ENCODE measurements at places on chromosomes 7 and 10.

GRCh38 chr10:104308439-104308903 is 29.8 kb downstream of the ITPRIP start:
- DNase-seq = no peak

- no peak for DNase-seq
Observed at GRCh38 chr7:31310321-31310935, 30.1 kb downstream of the NEUROD6 start.

DNA sequence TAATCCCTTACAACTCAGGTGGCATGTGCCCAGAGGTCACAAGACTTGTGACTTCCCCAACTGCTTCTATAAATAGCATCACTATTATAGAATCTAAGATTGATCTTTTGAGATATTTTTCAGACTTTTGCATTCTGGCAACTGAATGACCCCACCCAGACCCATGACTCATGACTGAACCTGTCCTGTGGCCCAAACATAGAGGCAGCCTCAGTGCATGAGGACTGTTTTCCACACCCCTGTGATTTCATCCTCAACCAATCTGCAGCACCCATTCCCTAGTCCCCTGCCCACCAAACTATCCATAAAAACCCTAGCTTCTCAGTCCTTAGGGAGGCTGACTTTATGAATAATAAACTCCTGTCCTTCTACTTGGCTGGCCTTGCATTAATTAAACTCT is 84.5 kb downstream of the MICU1 start:
- no peak for DNase-seq

GRCh38 chr10:113915540-113915939 is 61.1 kb downstream of the NHLRC2 start:
- DNase-seq = no peak

GRCh38 chr10:95467162-95467599 is 94.0 kb downstream of the SORBS1 start:
- no peak for DNase-seq

DNA sequence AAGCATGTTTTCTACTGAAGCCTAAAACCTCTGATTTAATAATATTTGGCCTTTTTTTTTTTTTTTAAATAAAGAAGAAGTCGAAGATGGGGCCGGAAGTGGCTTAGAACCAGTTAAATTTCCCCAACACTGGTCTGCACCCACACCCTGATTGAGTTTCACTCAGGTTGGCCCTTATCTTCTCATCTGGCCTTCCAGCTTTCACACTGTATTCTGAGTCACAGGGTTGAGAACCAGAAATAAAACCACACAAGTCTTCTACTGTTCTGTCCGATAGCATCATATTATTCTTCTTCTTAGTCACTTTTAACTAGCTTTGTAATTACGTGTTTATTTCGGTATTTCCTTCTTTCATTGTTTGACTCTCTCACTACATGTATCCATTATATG is 9.9 kb downstream of the ZNF365 start:
- DNase-seq = no peak

- DNase-seq = no peak
Observed at GRCh38 chr10:118488710-118489497, 106.5 kb downstream of the PRLHR start.

DNA sequence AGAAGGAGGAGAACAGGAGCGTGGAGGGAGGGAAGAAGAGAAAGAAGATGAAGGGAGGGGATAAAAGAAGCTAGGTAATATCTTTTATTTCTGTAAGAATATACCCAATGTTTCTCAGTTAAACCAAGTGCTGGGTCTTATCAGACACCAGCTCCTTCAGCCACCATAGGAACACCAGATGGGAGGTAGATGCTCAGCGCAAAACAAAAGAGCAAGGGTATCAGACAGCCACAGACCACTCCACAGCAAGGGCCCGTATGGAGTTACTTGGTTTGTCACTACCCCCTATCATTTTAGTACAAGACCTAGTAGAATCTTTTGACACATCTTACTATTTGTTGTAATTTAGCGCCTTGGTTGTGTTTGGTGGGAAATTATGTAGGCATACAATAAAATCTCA is 65.9 kb upstream of the FAM133B start:
- DNase-seq = no peak

- DNase-seq = peak; percentile 67
Observed at GRCh38 chr7:38840736-38841460, 68.1 kb downstream of the VPS41 start.

DNA sequence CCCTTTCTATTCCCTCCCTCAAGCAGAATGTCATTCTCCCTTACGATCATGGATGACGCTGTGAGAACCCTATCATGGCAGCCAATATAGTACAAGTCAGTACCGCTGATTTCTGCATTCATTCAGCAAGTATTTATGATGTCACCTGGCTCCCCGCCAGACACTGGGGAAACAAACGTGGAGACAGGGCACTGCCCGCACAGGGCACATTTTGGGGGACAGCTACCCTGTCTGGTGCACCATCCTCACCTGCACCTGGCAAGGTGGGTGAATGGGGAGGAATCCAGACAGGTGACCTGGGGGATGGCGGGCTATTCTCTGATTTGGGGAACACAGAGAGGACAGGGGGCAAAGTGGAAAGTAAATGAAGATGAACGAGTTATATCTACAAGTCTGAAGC is 28.4 kb downstream of the MKI67 start:
- no peak for DNase-seq

- no peak for DNase-seq
Observed at GRCh38 chr10:47048526-47048905, 137.3 kb downstream of the PTPN20 start.

DNA sequence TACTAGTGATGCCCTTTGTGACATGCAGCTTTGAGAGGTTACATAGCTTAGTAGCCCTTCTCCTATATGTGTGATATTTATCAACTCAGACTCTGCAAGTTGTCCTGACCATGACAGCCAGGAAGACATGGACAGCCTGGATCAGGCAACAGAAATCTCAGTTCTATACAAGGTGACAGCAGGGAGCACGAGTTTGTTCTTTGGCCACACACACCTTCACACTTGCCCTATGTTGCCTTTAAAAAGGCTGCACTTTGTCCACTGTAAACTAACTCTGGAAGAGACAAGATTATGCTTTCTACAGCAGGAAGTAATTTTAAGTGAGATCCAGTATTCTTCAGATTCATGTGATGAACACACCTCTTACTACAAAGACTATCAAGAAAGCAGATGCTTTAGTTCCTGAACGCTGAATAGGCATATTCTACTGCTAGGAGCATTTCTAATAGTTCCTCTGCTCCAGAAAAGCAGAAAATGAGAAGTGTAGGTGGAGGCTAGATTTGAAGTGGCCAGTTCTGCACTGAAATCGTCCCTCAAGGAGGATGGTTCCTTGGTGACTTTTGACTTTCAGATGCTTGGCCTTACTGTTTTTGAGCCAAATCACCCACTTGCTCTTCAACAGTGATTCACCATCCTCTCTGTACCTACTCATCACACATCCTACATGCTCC is 239.2 kb downstream of the COBL start:
- no peak for DNase-seq

GRCh38 chr10:80159166-80159873 is 26.8 kb downstream of the PLAC9 start:
- no peak for DNase-seq

DNA sequence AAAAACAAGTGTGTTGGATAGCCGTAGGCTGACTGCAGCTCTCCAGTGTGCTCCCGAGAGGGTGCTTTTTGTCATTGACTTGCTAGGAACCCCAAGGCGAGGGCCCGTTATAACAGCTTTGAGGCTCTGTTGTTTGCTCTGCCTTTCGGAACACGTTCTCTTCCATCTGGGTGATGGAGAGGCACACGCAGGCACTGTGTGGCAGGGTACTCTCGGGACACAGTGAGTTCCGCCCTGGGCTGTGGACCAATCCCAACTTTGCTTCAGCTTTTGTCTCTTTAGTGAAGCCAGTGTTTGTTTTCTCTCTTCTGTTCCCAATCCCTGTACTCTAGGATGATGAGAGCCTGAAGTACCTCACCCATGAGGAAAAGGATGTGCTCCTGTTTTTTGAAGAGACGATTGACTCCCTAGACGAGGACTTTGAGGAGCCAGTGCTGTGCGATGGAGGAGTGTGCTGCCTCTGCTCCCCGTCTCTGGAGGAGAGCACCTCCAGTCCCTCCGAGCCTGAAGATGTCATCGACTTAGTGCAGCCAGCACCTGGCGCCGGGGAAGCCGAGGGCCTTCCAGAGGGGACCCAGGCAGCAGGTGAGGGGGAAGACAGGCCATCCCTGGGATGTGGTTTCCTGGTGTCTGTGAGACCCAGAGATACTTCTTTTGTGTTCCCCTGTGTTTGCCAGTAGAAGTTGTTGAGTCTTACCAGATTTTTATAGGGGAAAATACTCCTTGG is 43.2 kb downstream of the PROSER2 start:
- no peak for DNase-seq

DNA sequence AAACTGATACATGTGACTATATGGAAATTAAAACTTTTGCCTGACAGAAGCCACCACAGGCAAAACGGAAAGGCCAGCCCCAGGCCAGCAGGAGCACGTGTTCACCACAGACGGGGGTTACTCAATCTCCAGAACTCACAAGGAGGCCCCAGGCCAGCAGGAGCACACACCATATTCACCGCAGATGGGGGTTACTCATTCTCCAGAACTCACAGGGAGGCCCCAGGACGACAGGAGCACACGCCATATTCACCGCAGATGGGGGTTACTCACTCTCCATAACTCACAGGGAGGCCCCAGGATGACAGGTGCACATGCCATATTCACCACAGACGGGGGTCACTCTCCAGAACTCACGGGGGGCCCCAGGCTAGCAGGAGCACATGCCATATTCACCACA is 61.5 kb downstream of the NKX6-2 start:
- DNase-seq = no peak

DNA sequence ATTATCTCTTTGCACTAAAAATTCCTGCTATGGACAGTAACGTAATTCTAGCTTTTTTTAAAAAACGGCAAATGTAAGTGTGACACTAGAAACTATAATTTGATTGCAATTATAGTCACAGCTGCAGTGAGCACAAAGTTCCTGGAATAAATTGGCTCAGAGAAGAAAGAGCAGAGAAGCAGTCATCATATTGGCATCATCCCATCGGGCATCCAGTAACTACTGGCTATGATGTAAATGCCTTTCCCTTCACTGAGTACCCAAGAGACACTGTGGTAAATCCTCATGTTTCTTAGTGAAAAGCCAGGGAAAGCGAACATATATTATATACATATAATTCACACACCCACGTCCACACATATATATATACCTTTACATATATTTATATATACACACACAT is 43.6 kb downstream of the PIP4K2A start:
- DNase-seq = no peak

- no peak for DNase-seq
Observed at GRCh38 chr10:124731551-124731950, 12.6 kb downstream of the FAM53B start.

DNA sequence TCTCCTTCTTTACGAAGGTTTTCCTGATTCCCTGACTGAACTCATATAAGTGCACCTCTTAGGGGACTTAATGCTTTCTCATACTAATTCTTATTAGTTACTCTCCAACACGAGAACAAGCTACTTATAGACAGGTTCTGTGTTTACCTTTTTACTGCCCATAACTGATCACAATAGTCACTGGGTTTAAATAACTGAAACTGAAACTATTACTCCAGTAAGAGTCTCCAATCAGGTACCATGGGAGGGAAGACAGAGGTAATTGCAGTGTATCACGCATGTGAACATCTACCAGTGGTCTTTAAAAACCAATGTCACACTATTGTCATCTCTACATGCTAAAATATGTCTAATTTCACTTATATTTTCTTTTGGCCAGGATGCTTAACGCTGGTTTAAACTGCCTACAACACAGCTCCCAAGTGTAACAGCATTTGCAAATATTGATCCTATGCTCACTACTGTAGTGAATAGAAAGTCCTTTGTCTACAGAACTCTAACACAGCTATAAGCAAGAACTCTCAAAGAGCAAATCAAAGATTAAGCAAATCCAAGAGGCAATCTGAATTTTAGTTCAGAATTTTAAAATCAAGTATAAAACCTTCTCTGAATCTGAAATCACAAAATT is 3.6 kb downstream of the GDI2 start:
- no peak for DNase-seq

DNA sequence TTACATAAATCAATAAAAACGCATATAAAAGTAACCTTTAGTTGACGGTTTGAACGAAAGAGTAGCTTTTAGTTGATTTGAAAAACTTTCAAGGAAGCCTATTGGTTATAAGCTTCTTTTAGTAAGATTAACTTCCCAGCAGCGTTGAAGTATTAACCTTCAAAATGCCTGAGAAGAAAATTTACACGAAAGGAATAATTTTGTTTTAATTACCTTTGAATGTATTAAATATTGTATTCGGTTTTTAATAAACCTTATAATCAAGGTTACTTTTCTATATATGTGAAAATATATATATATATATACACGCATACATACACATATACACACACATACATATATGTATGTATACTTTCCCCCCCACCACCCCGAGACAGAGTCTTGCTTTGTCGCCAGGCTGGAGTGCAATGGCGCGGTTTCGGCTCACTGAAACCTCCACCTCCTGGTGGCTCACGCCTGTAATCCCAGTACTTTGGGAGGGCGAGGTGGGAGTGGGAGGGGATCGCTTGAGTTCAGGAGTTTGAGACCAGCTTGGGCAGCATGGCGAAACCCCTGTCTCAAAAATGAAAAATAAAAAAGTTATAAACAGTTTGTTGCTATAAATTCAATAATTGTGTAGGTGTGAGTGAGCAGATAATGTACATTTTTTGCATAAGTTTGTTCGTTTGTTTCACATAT is 57.6 kb upstream of the EZH2 start:
- DNase-seq = peak; percentile 75

- DNase-seq = no peak
Observed at GRCh38 chr7:141519623-141520022, 31.6 kb upstream of the AGK start.

- DNase-seq = no peak
Observed at GRCh38 chr10:49441488-49442476, 45.9 kb upstream of the DRGX start.

DNA sequence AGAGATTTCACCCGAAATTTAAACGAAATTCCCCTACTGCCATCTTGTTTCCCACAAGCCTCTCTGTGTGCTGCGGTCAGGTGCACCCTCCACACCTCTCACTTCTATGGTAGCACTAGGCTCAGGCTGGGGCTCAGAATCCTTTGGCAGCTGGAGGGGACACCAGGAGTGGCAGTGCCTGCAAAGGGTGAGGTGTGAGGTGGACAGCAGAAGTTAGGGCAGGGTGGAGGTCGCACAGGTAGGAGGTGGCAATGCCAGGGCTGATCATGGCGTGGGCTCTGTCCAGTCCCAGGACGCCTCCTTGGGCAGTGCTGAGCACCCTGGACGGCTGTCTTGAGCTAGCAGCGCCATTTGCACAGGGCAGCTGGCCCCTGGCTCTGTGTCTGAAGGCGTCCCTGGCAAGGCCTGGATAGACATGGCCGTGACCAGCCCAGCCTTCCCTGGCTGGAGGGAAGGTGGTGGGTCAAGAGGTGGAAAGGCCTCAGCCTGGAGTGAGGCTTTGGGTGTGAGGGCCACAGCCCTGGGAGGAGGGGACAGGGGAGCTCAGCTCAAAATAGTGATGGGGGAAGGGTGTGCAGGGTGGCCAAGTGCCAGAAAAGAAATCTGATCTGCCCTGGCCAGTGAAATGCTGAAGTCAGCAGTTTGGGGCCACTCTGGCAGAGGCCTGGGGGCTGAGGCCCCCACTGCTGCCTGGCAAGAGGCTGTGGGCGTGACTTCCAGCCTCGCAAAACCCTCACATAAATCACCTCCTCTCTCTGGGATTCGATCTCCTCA is 40.0 kb downstream of the ZCCHC24 start:
- DNase-seq = no peak
